ENCODE measurements at places on chromosomes 7 and 10. TPM values are rescaled to one million over a fixed set of nuclear protein-coding genes. Genes with fewer than 3 reads are reported as not detected.

Gene LRRC4
- total RNA-seq: 9.9 TPM

Gene CYP2W1
- total RNA-seq: not detected

Gene CYP26C1
- 0.11 TPM for total RNA-seq

Gene ENKUR
- total RNA-seq: not detected

Gene AMZ1
- 1.4 TPM for total RNA-seq

Gene TRIM4
- 9.8 TPM for total RNA-seq

Gene KIF20B
- total RNA-seq: 57.3 TPM

Gene HOXA9
- not detected for total RNA-seq

Gene C10orf67
- not detected for total RNA-seq

Gene LBX1
- not detected for total RNA-seq

Gene PAOX
- 5.2 TPM for total RNA-seq

Gene SHTN1
- 9.9 TPM for total RNA-seq

Gene TMEM178B
- 22.3 TPM for total RNA-seq

Gene ATP6V0A4
- 1.3 TPM for total RNA-seq

Gene NXPH1
- 0.27 TPM for total RNA-seq

All from WTC11 (cell line).